ENCODE measurements at places on chromosomes 5 and 9.
A peak's percentile ranks its signal among the peaks of the same experiment; 100 is the strongest.

GRCh38 chr9:70552561-70552960, 138.1 kb upstream of the KLF9 start:
- no peak for DNase-seq

DNA sequence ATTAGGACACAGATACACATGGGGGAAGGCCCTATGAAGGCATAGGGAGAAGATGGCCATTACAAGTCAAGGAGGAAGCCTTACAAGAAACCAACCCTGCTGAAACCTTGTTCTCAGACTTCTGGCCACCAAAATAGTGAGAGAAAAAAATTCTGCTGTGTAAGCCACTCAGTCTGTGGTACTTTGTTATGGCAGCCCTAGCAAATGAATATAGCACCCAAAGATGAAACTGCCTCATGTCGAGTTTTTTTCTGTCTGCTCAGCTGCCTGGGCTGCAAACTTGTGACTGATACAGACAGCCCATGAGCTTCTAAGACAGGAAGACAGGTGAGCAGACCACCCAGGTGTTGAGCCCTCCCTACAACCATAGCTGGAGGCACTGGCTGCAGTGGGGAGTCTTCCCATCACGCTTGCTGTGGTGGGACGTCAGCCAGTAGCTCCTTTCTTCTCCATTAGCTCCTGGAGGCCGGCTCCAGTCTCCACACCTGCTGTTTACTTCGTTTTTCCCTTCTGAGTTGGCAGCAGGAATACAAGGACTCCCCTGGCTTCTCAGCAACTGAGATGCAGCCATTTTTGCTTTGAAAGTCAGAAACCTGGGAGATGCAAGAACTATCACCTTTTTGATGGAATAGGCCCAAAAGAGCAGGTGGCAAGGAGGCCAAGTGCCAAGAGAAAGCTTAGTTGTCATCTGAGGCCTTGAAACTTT, 164.9 kb downstream of the SEMA6A start:
- DNase-seq: no peak

- DNase-seq: no peak
Observed at GRCh38 chr9:79053598-79053997, 518.2 kb upstream of the TLE4 start.

DNA sequence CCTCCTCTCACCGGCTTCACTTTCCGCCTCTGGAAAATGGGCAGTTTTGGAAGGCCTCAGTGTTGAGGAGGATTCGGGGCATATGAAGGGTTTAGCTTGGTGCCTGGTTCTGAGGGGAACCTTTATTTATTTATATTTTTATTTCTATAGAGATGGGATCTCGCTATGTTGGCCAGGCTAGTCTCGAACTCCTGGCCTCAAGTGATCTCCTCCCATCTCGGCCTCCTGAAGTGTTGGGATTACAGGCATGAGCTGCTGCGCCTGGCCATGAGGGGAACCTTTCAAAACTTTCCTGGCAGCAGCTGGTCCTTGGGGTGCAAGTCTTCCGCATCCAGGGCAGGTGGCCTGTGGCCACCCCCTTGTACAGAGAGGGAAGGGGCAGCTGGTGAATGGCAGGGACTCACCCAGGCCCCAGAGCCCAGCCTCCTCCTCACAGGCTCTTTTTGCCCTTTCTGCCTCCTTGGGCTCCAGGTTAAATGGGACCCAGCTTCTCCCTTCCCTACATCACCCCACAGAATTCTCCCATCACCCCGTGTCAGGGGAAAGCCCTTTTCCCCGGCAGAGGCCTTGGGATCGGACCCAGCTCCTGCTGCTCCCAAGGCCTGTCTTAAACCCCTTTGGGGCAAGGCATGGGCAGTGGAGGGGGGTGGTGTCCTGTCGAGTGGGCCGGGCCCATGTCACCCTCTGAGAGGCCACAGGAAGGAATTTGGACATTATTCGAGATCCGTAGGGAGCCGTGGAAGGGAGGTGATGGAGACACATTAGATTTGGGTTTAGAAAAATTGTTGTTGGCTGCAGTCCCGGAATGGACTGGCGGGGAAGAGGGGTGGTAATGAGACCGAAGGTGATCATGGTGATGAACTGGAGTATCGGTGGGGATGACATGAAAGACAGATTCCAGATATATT, 5.9 kb downstream of the NCS1 start:
- no peak for DNase-seq

- DNase-seq: peak; percentile 79
Observed at GRCh38 chr5:167488371-167488770, 803.1 kb upstream of the WWC1 start.

- DNase-seq: no peak
Observed at GRCh38 chr9:79568337-79569101, 3.2 kb upstream of the TLE4 start.

DNA sequence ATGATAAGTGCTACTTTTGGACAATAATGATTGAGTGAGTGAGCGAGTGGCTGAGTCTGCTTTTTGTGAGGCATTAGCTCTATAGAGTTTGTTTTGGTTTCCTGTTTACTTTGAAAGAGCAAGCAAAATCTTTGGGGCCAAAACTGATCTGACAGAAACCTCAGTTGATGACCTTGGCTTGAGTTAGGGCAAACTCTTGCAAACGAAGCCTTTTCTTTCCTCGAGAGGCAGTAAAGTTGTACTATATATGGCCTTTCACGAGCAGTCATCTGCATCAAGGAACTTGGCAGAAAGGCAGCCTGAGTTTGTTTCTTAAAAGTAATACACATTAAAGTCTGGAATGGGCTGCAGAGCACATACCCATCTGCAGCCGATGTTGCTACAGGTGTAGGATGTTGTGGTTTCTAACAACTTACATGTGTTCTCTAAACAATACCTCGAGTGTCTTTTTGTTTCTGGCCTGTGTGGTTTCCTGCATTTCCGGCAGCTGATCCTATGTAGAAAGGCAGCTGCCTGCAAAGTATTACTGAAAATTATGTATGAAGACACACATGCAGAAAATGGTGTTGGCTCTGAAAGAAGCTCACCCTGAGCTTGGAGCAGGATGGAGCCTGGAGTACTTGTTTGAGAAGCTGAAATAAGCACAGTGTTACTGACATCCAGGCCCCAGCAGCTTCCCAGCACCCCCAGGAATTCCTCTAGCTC, 60.8 kb downstream of the FOXD1 start:
- no peak for DNase-seq

DNA sequence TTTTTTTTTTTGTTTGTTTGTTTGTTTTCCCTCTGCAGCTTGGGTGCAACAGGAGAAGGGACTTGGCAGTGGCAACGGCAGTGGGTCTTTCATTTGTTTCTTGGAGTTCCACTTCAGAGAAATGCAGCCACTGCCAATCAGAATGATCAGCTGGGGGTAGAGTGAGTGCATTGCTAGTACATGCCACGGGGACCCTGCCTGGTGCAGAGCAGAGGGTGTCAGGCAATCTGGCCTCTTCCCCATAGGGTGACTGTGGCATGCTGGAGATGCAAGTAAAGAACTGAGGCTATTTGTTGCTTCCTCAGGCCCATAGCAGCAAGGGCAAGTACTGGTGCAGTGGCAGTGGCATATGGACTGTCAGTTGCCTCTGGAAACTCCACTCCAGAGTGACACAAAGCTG, 1073.6 kb upstream of the EDIL3 start:
- no peak for DNase-seq

GRCh38 chr5:148063861-148064260, at the start of gene SPINK5:
Gene SPINK5, plus strand, starts transcription at chr5:148063980. Its CDS starts 65 bp downstream, at chr5:148064045.
- no peak for DNase-seq

- DNase-seq: no peak
Observed at GRCh38 chr5:111063709-111064322, 7.7 kb upstream of the TSLP start.

GRCh38 chr5:82821846-82822633, 255.2 kb downstream of the TMEM167A start:
- DNase-seq: no peak
